CD4-positive, alpha-beta T cell treated with Interleukin-6 for 4 hours (primary cell): ENCODE measurements at places on chromosomes 11 and 22.

- peak; percentile 36 for DNase-seq
Observed at GRCh38 chr22:38180841-38181452, 683 bp downstream of the PLA2G6 start.

- no peak for DNase-seq
Observed at GRCh38 chr11:32919338-32919737, 26.7 kb downstream of the QSER1 start.

GRCh38 chr11:59112494-59112893 is 5.5 kb downstream of the FAM111B start:
- DNase-seq, result no peak

GRCh38 chr11:96324912-96325311 is 18.1 kb downstream of the MAML2 start:
- no peak for DNase-seq

DNA sequence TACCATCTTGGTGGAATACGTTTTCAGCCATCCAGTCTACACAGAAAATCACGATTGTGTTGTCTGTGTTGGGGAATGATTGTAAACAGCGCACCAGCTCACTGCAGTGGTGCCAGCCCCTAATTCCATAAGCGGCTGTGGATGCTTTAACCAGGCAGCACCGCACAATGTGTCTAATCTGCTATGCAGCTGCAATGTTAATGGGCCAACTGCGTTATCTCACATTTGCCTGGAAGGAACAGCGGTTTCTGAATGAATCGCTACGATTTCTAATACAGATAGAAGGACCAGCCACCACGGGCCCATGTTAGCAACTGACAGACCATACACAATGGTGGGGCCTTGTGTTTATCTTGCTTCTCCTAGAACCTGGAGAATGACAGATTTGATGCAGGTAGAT is 384.5 kb upstream of the KIRREL3 start:
- DNase-seq, result no peak
